ENCODE measurements at places on chromosomes 6 and 20.

GRCh38 chr6:163839296-163839695, 424.8 kb downstream of the QKI start:
- no peak for DNase-seq

- no peak for DNase-seq
These were observed 627 bp downstream of the RPS18 start for GRCh38 chr6:33272275-33273128.

- no peak for DNase-seq
These were observed 311.5 kb downstream of the HDGFL1 start for GRCh38 chr6:22880686-22881433.

DNA sequence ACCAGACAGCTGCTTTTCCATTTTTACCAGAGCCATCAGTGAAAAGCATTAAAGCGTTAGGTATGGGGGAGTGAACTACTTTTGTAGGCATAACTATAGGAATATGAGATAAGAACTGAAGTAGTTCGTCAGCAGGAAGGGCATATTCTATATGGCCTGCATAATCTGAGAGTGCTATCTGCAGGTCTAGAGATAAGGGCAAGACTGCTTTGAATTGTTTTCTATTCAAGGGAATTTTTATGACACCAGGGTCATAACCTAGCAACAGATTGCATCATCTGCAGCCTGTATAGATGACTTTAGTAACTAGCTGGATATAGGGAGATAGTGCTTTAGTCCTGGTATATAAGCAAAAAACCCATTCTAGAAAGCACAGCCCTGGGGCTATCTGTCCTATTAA, 437.3 kb upstream of the HTR1E start:
- no peak for DNase-seq

- peak; percentile 47 for DNase-seq
These were observed 8.1 kb upstream of the TSPYL1 start for GRCh38 chr6:116287689-116288282.

DNA sequence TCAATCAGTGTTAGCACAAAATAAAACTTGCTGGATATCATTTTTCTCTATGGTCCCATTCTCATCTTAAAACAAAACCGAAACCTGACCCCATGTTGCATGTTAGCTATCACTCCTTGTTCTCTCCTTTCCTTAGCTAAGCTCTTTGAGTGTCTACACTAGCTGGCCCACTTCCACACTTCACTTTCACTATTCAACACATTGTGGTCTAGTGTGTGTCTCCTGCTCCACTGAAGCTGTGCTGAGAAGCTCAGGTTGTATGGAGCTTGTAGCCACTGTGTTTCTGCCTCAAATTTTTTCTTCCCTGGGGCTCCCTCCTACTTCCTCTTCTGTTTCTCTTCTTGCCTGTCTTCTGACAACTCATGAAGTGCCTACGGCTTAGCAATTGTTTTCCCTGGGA, 223.0 kb downstream of the NKAIN2 start:
- no peak for DNase-seq

DNA sequence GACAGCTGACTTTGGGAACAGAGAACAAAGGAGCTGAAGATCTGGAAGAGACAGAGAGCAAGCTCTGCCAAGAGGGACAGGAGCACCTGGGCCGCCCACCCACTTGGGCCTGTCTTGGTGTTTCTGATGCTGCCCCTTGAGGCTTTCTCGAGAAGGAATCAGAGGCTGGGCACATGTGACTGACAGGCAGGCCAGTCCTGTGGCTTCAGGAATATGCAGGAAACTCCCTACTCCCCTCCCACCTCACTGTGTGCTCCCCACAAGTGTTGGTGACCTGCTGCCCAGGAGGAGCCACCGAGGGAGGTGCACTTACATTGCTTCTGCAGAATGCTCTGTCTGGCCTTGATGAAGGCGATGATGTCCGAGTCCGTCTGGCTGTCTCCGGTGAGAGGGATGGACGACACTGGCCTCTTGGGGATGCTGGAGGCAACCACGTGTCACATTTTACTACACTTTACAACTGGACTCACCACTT, 20.9 kb upstream of the KCNK16 start:
- DNase-seq = no peak

DNA sequence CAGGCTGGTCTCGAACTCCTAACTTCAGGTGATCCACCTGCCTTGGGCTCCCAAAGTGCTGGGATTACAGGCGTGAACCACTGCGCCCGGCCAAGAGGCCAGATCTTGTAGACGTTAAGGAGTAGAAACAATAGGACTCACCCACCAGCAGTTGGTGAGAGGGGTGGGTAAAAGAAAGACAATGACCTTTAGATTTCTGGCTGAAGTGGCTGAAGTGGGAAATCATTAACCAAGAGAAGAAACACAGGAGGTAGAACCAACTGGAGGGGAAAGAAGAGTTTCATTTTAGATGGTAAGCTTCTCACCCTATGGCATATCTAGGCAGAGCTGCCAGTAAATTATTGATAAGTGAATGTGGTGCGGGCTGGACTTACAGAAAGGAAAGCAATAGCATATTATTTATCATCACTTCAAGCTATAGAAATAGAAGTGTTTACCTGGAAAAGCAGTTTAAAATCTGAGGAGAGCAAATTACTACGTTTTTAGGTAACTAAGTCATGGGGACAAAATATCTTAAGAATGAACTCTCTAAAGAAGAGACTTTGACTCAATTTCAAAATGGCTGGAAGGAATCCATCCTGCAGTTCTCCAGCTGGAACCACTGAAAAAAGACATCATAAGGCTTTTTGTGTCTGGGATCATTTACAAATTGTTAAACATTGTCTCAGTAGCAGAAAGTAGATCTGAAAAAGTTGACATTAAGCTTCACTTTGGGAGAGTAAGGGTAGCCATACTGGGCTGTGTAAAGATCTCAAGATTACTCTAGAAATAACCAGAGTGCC, 109.6 kb downstream of the ALDH8A1 start:
- no peak for DNase-seq

DNA sequence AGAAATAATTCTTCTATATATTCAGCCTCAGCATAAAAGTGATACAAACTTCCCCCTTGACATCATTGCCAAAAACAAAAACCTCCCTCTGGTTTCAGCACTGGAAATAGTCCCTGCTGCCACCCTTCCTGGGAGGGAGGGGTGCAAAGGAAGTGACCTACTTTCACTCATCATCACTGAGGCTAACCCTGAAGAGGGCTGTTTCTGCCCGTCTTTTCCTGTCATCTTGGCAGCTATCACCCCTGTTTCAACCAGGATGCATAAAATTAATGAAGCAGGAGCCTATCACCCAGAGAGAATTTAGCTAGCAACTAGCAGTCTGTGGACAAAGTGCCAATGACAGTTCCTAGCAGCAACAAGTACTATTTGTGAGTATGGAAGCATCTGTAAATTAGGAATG, 397.8 kb downstream of the LAMA2 start:
- DNase-seq = no peak

GRCh38 chr6:41546866-41547798, 951 bp downstream of the FOXP4 start:
- DNase-seq = no peak

DNA sequence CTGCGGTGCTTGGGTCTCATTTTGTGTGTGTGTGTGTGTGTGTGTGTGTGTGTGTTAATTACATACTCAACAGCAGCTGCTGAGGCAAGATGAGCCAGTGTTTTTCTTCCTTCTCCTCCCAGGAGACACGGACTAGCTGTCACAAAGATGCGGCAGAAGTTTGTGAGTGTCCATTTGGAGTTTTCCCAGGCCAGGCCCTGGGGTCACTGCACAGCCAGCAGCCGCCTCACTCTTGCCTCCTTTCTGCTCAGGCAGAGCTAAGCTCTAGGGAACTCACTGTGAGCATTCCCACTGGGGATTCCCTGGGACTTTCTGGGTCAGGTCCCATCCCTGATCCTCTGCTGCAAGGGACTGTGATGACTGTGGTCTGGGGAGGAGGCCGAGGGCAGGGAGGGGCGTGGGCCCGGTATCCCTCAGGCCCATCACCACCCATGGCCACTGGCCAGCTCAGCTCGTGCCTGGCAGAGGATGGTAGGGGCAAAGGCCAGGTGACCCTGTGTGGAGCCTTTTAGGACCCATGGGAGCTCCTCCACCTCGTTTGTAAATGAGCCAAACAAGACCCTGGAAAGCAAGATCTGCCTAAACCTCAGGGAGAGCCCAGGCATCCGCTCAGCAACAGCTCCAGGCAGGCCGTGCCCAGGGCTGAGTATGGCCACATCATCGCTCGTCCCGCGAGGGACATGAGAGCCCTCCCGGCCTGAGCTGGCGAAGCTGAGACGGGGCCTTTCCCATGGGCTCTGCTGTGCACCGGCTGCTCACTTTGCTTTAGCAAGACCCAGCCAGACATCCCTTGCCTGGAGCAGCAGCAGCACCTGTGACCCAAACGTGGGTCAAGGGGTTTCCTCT, 102.0 kb downstream of the PSMB1 start:
- DNase-seq = no peak

- no peak for DNase-seq
These were observed 18.2 kb upstream of the RBL1 start for GRCh38 chr20:37114012-37114411.

DNA sequence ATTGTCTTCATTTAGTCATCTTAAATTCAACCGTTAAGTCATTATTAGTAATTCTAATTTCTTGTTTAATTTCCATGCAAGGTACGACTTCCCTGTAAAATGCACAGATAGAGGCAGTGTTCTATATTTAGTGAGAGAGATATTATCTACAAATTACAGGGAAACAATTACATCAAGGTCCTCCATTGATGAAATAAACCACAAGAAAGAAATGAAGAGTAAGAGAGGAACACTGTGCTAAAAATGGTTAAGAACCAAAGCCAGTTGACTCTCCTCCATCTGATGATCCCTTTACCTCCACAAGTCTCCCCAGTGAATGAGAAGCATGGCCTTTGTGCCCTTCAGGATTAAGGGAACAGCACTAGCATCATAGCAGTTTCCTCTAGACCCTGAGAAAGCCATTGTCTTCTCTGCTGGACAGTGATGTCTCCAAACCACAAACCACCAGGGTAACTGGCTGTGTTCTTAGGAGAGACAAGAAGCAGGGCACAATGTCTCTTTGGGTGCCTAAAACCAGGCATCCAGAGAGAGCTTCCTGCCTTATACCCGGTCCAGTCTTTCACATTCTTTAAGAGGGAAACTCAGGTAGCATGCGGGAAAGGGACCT, 38.1 kb downstream of the IRF4 start:
- peak; percentile 66 for DNase-seq

- DNase-seq = no peak
These were observed 40.4 kb downstream of the SCAF8 start for GRCh38 chr6:154773610-154774089.

DNA sequence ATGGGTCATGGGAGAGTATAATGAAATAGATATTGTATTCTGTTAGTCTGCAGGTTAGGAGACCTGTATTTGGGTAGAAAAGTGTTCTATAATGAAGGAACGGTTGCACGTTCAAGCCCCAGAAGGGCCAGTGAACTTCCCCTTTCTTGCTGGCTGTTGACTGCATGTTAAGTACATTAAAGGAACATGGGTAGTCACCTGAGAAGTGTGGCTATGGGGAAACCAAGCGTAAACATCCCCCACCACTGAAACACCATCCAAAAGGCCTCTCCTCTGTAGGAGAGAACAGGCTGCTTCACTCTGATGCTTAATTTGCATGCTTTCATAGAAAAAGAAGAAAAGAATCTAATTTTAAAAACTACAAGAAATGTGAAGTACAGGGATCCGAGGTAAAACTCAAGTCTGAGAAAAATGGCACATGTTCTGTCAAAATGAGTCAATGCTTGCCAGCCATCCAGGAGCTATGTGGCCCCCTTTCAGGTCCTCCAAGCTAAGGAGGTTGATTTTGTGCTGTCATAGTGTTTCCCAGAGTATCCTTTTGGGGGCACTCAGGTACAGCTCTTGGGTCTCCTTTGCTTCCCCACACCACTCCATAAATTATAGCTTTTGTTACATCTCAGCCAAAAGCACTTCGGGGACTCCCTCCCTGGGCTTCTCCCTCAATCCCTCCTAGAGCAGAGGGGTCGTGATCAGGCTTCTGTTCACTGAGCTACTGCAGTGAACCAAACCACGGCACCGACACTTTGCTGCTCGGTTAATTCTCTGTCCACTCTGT, 283.7 kb upstream of the AGPAT4 start:
- DNase-seq = no peak

DNA sequence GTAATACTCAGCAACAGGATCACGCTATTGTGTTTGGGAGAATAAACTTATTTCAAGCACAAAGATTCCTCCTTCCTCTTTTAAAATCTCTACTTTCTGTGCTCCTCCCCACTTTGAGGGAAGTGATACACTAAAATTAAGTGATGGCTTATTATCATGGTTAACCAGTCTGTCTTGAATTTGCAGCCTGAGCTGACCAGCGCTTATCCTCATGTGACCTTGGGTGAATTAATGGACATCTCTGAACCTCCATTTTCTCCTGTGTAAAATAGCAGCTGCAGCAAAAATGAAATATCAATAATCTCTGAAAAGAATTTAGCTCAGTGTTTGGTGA, 222.6 kb downstream of the BCAS1 start:
- peak; percentile 94 for DNase-seq

DNA sequence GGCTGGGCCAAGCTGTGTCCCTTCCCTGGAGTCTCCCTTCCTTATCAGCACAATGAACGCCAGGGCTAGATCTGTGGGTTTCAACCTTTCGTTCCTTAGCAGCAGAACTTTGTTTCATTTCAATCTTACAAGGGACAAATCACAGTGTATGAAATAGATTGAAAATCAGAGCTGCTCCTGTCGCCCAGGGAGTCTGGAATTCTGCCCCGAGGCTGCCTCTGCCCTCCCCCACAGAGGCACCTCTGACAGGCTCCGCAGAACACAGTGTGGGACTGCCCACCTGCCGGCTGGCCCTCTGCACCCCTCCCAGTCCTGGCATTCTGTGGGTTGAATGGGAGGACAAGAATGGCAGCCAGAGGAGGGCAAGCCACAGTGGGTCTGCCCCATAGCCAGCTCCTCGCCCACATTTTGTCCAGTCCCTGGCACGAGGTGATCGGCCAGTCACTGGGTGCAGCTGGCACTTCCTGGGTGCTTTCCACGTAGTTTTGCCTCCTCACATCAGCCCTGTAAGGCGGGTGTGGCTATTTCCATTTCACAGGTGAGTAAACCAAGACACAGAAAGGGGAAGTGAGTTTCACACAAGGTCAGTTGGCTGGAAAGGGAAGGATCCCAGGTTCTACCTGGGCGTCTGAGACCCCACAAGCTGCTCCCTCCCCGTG, 26.1 kb downstream of the MANBAL start:
- no peak for DNase-seq

DNA sequence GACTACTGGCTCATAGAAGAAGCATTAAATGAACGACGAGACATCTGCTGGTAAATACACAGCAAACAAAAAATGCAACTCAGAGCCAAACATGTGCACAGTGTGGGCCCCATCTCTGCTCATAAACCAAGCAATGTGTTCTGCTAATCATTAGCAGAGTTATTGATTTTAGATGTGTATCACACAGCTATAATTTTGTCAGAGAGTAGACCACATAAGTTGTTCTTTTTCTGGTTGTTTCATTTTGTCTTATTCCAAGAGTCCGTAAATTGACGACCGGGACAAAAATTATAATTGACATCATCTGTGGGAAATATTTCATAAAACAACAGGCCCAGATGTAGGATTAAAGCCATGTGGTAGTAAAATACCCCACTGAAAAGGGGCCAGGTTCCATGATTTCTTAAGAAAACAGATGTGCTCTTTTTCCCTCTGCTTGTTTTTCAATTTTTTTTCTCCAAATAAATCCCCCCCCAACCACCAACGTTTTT, 423.6 kb downstream of the HAO1 start:
- no peak for DNase-seq
